Choroid plexus epithelial cell (primary cell): ENCODE measurements at places on chromosomes 7 and 10.
A peak's percentile ranks its signal among the peaks of the same experiment; 100 is the strongest.

GRCh38 chr7:143882020-143882603 lies 19.9 kb downstream of the TCAF1 start:
- DNase-seq, result peak; percentile 94

GRCh38 chr7:2231992-2232765 lies 566 bp downstream of the MAD1L1 start:
- peak; percentile 23 for DNase-seq

DNA sequence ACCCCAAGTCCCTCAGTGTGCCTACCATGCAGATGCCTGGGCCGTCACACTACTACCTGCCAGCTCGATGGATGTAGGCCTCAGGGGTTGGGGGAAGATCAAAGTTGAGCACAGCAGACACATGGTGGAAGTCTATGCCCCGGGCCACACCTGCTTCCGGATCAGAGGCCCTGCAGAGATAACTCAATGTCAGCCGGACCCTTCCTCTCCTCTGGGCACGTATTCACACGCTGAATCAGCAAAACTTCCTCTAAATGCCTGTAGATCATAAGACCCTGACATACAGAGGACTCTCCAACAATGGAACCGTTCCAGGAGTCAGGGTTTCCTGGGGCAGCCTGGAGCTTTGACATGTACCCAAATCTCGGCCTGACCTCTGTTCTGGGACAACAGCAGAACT lies 3.7 kb downstream of the DDX56 start:
- no peak for DNase-seq

DNA sequence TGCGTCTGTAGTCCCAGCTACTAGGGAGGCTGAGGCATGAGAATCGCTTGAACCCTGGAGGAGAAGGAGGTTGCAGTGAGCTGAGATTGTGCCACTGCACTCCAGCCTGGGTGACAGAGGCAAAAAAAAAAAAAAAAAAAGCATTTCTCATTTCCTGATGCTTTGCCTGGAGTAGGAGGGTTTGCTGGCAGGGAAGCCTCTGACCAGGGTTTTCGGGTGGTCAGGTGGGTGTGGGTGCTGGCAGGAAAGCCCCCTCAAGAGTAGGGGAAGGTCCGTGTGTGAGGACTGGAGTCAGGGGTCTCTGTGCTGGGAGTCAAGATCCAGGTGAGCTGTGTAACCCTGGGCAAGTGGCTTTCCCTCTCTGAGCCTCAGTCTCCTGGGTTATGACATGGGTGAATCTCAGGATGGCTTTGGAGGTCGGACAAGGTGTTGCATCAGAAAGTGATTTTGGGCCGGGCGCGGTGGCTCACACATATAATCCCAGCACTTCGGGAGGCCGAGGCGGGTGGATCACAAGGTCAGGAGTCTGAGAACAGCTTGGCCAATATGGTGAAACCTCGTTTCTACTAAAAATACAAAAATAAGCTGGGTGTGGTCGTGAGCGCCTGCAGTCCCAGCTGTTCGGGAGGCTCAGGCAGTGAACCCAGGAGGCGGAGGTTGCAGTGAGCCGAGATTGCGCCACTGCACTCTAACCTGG lies 3.2 kb downstream of the AMZ1 start:
- DNase-seq, result no peak

- DNase-seq, result peak; percentile 51
Observed at GRCh38 chr10:24249829-24250415, 41.0 kb downstream of the KIAA1217 start.

DNA sequence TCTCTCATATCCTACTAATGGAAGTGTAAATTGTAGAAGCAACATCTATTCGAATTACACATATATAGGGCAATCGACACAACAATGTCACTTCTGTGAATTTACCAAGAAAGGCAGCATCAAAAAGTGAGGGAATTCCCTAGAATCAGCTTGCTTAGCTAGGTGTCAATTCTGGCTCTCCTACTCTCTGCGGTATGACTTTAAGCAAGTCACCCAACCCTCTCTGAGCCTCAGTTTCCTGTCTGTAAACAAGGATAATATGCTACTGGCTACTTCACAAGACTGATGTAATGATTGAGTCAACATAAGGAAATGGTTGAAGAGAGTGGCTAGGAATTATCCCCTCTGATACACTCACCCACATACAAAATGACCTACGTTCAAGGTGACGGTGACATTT lies 19.4 kb downstream of the CCDC6 start:
- no peak for DNase-seq
